ENCODE measurements at places on chromosomes 5 and 9.

GRCh38 chr9:3976865-3977613 is 322.8 kb downstream of the GLIS3 start:
- DNase-seq = no peak

- DNase-seq = no peak
These were observed 1.3 kb upstream of the SVEP1 start for GRCh38 chr9:110580850-110581249.

- DNase-seq = peak; percentile 85
These were observed at the start of gene SMC2 for GRCh38 chr9:104093647-104094533. Gene SMC2, plus strand, starts transcription at chr9:104094309. Its CDS starts 1,076 bp downstream, at chr9:104095385.

DNA sequence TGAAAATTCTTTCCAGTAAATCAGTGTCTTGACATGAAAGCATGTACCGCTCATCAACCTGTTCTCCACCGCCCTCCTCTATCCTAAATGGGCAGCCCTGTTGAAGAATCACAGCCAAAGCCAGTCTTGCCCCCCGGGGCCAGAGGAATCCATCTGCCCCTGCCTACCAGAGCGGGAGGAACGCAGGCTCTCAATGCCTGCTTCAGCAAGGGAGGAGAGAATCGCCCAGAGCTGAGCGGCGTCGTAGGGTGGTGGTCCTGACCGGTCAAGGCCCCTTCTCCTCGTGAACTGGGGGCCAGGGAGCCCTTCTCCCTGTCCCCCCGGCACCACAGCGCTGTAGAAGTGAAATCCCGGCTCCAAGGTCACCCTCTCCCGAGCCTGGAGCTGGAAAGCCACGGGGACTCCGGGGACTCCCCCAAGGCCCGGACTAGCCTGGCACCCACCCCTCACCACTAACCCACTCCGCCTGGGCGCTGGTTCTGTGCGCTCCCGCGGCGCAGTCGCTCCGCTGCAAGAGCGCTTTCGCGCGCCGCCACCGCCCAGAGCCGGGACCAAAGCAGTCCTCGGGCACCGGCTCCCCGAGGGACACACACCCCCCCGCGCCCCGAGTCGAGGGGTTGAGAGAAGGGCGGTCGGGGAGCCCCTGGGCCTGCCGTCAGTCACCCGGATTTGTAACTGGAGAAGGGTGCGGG is 718 bp upstream of the TMEM215 start:
- no peak for DNase-seq

DNA sequence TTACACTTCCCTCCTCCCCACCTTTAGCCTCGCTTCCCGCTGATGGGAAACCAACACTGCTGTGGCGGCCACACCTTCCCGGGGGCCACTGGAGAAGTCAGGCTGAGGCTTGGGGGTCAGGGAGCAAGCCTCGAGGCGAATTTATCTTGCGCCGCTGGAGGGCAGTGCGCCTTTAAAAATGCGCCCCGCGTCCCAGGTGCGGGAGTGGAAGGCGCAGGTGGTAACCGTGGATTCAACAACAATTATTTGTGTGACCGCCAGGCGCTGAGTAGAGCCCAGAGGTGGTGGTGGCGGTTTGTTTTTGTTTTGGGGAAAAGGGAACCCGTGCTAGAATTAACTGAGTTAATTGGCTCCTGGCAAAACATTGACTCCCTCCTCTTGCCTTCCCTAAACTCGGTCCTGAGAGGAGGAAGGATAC is 1.1 kb downstream of the CFAP77 start:
- peak; percentile 68 for DNase-seq

GRCh38 chr5:177454397-177455035 is 7.9 kb downstream of the PRR7 start:
- DNase-seq = peak; percentile 63

DNA sequence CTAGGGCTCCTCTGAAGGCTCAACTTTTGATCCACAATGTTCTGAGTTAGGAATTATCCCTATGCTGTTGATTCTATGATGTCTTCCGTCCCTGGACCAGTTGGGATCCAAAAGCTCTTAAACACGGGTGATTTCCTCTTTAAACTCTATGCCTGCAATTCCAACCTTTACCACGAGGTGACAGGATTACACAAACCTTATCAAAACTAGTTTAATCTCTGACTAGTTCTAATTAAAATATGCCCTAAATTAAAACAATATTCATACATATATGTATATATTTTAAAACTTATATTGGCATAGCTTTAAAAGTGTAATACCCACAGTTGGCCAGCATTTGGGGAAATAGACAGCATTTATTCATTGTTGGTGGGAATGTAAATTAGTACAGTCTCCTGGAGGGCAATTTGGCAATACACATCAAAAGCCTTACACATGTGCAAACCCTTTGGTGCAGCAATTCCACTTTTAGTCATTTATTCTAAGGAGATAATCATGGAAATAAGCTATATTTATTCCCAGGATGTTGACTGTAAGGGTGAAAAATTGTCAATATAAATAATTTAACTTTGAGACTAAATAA is 51.6 kb upstream of the PHYKPL start:
- no peak for DNase-seq

GRCh38 chr9:93299418-93300174 is 115.7 kb downstream of the WNK2 start:
- no peak for DNase-seq

GRCh38 chr9:12774861-12775678 is at the start of gene LURAP1L:
Gene LURAP1L, plus strand, starts transcription at chr9:12775020. Its CDS starts 696 bp downstream, at chr9:12775716.
- DNase-seq = peak; percentile 46

DNA sequence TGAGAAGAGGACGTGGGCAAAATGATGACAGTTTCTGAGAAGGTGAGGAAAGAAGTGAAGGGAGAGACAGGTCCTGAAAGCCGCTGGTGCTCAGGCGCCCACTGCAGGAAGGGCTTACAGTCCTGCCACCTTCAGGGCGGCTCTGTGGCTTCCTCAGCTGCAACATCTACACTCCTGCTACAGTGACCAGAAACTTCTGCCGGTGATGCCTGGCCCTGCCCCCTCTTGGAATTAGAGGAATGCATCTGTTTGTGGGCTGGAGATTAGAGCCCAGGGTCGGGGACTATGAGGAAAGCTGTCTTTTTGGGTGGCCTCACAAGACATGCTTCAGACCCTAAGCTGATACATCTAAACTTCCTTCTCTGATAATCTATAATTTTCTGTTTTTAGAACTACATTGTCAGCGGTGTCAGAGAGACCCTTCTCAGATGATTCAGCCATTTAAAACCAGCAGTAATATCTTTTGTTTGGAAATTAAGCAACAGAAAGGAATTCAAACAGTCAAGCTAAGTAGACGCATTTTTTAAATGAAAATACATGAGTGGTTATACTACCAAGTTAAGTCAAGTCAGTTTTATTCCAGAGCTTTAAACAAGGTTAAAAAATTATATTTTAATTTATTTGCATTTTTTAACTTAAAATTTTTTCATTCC is 30.4 kb downstream of the PRDM6 start:
- no peak for DNase-seq

DNA sequence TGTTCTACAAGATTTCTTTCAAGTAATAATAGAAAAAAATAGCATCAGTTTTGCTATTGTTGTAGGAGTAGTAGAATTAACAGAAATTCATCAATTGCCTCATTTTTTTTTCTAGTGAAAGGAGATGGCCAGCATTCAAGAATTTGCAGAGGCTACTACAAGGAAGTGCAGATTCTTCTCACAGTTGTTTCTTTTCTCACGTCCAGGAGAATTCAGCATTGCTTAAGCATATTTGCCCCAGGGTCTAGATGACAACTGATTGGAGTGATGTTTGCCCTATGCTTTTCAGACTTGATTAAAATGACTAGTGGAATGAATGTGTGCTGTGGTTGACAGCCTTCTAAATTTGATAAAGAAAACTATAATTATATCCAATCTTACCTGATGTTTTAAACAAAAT is 46.6 kb upstream of the SLC12A2 start:
- DNase-seq = no peak

DNA sequence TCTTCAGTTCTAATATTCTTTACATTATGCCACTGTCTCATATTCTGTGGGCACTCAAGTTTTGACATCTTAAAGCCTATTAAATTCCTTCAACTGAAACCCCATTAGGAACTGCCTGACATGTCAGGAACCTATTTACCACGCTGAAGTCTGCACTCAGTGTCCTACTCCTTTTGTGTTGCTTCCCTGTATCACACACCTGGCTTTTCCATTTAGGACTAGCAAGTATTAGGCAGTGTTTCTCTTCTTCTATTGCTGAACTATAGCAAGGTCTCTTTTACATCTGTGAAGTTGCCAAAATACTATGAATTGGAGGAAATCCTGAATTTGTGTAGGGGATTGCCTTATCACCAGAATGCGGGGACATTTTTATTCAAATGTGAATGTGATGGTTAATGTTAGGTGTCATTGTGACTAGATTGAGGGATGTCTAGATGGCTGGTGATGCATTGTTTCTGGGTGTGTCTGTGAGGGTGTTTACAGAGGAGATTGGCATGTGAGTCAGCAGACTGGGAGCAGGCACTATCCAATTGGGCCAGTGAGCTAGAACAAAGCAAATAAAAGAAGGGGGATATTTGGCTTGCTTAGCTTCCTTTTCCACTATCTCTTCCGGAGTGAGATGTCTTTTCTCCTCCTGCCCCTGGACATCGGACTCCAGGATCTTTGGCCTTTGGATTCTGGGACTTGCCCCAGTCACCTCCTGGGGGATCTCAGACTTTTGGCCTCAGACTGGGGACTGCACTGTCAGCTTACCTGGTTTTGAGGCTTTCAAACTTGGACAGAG is 21.2 kb upstream of the VCAN start:
- no peak for DNase-seq

DNA sequence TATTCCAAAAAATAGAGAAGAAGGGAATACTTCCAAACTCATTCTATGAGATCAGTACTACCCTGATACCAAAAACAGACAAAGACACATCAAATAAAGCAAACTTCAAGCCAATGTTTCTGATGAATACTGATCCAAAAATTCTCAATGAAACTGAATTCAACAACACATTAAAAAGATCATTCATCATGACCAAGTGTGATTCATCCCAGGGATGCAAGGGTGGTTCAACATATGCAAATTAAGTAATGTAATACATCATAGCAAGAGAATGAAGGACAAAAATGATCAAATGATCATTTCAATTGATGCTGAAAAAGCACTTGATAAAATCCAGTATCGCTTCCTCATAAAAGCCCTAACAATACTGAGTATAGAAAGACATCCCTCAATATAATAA is 4.9 kb upstream of the RCL1 start:
- DNase-seq = no peak

GRCh38 chr9:120366644-120367019 is 213.3 kb downstream of the CDK5RAP2 start:
- DNase-seq = no peak

DNA sequence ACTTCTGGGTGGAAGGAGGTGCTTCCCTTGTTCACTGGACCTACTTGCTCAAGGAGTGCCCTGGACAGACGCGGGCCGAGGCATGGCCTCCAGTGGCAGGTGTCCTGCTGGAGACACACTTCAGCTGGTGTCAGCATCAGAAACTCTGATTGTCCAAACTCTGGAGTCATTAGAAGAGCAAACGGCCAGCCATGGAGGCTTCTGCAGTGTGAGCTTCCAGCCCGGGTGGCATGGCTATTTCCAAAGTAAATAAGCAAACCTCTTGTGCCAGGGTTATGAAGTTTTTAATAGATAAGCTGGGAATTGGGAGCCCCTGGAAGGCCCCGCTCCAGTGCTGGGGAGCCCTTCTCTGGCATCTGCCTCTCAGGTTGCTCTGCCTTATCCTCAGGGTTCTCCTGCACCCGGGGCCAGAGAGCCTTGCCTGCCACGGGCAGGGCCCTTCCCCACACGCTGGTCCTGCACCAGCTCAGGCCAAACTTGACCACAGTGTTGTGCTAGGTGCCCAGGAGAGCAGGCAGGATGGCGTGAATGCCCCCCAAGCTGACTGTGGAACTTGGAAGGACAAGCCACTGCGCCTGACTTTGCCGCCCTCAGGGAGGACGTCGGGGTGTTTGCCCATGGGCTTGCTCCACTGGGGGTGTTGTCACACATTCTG is 285.6 kb downstream of the GADD45G start:
- no peak for DNase-seq

DNA sequence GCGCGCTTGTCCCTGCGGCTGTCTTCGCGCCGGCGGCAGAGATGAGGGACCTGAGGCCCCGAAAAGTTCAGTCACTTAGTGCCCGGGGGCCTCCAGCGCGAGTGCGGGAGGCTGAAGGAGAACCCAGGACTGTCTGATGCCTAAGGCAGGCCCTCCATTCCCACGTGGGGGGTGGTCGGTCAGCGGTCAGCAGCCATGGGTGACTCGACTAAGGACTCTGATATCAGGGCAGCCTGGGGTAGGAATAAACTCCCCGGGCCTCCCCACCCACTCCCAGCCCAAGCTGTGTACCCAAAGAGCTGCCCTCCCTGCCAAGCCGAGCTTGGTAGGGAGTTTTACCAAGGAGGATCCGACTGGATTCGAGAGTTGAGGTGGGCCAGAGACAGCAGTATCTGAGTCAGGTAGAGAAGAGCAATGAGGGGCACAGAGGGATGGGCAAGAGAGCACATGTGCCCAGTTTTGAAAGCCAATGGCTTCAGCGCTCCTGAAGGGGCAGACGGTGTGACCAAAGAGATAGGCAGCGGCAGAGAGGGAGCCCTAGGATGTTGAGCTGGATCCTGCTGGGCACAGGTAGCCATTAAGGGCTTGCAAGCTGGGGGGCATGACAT is 787 bp downstream of the FGFR4 start:
- no peak for DNase-seq

GRCh38 chr5:54001976-54002775 is 308.2 kb downstream of the ARL15 start:
- DNase-seq = no peak

DNA sequence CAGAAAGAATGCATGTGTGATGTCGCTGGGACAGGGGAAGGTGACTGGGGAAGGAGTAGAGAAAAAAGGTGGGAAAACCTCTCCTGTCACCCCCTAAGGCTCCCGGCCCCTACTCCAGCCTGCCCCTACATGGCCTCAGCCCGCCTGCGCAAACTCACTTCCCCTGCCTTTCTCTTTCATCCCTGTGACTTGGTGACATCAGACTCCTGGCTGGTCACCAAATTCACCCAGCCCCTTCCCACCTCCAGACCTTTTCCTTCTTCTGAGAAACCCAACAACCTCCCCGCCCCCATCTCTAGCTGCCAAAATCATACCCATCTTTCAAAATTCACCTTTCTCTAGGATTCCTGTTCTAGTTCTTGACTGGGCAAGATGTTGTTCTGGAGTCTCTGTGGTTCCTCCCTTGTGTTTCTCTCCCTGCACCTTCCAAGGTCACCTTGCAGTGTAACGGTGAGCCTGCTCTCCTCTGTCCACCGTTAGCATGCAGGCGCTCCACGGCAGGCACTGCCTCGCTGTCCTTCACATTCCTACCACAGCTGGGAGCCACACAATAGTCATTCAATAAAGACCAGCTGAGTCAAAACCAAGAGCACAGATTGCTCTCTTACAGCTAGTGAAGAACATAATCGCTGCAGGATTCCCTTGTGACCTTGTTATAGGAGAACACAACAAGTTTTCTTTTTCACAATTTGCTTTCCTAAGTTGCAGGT is 134.5 kb downstream of the FANCC start:
- DNase-seq = no peak

Data from DMS79 treated with DMSO at 0.1 percent for 48 hours (cell line).